ENCODE measurements at places on chromosomes 11 and 22.

- DNase-seq, result no peak
Measured at GRCh38 chr11:101923554-101923953, 7.2 kb upstream of the ANGPTL5 start.

DNA sequence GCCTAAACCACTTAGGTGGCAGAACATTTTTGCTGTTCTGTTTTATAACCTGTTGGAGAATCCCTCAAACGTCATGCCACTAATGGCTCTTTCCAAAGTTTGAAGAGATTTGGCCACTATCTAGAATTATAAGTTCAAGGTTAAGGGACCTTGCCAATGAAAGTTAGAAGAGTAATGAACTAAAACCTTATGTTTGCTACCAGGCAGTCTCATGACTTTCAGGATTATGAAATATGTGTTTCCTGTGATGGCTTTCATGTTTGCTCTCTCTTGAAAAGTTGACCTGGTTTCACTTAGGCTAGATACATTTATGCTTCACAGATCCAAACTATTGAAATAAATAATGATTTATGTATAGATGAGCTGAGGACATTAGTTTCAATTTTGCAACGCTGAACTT is 340.0 kb downstream of the LRRC4C start:
- DNase-seq, result no peak

DNA sequence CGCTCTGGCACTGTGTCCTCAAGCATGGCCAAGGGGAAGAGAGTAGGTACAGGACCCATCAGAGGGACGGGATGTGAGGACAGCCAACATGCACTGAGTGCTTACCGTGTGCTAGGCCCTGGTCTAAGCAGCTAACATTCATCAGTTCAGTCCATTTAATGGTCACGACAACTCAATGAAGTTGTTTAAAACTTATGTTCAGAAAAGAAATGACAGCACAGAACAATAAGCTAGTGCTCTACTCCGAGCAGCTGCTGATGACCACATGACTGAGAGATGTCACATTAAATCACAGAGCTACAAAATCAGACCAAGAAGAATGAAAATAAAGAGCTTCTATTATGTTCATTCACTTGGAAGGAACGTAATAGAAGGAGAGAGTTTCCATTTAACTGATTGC is 26.3 kb downstream of the PRDM10 start:
- DNase-seq, result no peak

- DNase-seq, result no peak
Measured at GRCh38 chr11:79414644-79415317, 26.0 kb downstream of the TENM4 start.

GRCh38 chr11:7775689-7776088 is 21.1 kb downstream of the OR5P2 start:
- DNase-seq, result no peak

- no peak for DNase-seq
Measured at GRCh38 chr11:13229136-13229535, 48.5 kb upstream of the BMAL1 start.

DNA sequence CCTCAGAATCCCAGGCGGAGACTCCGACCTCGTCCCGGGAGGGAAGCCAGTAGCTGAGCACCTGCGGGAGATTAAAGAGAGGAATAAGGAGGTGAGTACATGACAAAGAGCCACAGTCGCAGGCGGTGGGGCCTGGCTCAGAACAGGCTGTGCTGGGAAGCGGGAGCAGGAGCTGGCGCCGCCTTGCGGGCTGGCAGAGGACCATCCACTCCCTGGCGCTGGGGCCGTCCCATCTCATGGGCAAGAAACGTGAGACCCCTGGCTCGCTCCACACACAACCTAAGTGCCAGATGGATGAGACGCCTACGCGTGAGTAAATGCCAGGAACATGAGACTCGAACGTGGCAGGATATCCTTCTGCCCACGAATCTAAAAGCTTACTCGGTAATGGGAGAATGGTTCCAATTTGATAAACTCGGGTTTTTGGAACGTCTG is 6.3 kb downstream of the CEND1 start:
- DNase-seq, result no peak

DNA sequence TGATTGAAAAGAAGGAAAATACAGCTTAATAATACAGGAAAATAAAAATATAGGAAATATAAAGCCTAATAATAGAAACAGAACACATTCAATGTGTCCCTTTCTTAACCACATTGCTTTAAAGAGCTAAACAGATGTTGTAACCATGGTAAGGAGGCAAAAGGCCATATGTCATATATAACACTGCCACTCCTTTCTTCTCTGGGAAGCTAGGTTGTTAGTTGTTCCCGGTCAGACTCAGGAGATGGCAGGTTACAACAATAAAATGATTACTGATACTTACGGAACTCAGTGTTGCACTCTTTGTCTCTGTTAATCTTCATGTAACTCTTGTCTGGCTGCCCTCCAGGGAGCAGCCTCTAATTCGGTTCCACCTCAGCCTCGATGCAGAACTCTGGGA is 134.7 kb upstream of the PGR start:
- no peak for DNase-seq

DNA sequence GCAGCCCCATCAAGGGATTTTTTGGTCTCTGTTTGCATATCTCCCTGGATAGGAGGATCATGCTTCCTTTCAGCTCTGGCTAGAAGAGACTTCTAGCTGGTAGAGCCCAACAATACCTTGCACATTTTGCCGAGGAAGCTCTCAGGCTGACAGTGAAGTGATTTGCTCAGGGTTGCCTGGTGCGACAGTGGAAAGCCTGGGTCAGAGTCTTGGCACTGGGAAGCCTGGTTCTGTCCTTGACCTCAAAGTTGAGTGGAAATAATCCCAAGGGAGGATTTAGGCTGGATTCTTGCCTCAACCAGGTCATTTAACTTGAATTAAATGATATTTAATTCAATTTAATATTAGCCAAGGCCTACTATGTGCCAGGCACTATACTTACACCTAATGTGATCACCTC is 24.4 kb upstream of the ALG8 start:
- no peak for DNase-seq

DNA sequence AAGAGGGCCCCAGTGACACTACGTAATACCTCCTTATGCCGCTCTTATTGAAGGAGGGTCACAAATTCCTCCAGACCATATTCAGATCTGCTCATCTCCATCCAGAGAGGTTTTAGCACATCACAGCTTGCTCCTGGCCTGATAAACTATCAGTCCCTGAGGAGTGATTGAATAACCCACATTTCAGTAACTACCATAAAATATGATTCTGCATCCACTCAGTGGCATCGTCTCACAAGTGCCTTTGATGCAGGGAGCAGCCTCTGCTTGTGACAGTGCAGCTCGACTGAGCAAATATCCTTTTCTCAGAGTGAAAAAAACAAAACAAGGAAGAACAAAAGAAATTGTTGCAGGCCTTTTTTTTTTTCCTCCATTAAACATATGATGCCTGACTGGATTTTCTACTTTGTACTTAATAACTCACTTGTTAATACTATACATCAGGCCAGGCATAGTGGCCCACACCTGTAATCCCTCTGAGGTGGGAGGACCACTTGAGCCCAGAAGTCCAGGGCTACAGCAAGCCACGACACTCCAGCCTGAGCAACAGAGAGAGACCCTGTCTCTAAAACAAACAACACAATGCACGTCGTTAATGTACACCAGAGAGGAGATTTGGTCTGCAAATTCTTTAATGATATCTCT is 64.5 kb downstream of the DDX10 start:
- no peak for DNase-seq

- DNase-seq, result no peak
Measured at GRCh38 chr22:48644108-48644507, 1183.6 kb downstream of the BRD1 start.

GRCh38 chr11:8206251-8207079 is 37.6 kb upstream of the RIC3 start:
- DNase-seq, result no peak

DNA sequence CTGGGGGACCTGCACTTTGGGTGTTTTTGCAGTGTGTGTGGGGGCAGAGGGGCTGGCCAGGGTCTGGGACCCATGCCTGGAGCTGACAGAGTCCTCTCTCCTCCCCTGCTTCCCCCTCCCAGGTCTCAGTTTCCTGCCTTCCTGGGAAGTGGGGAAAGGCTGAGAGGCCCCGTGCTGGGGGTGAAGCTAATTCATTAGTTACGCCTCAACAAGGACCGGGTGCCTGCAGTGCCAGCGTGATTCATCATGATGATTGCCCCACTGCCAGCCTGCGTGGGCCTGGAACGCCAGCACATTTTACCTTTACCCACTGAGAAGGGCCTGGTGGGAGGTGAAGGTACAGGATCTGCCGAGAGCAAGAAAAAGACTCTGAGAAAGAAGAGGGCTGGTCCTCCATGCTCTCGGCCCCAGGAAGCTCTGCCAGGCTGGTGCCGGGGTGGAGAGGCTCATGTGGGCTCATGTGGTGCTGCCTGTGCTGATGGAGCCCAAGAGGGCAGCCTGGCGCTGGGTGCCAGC is 2.9 kb upstream of the LRRC10B start:
- no peak for DNase-seq

DNA sequence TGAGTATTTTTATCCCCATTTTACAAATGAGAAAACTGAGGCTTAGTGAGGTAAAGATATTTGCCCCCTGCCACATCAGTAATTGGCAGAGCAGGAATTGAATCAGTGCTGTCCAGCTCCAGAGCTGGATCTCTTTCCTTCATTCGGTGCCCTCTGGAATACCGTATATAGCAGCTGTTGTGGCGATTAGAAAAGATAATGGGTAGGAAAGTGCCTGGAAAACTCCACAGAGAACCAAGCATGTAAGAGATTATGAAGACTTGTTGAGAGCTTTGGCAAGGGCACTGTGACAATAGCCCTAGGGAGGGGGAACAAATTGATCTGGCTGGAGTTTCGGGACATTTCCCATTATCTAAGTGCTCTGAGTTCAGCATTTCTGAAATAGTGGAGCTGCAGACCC is 82.5 kb upstream of the TEAD1 start:
- no peak for DNase-seq

DNA sequence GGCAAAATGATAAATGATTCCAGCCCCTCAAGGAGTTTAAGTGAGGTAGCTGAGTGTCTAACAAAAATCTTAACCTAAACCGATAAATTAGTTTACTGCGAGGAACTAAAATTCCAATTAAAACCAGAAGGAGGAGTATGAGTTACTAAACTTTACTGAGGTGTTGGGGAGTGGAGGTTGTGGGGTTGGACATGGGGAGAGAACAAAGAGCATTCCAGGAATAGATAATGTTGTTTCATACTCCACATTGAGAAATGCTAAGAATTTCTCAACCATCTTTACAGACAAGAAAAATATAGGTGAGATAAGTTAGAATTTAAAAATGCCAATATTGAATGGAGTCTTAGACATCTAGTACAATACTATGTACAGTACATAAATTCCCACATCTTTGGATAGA is 488.6 kb downstream of the METTL15 start:
- no peak for DNase-seq

GRCh38 chr11:60840470-60841430 is 1.2 kb upstream of the CCDC86 start:
- DNase-seq, result no peak
